ENCODE measurements at places on chromosomes 16 and 17. TPM values are rescaled to one million over a fixed set of nuclear protein-coding genes. Genes with fewer than 3 reads are reported as not detected.

Gene GABARAPL2
- 94.1 TPM for total RNA-seq

Gene PMFBP1
- 0.67 TPM for total RNA-seq

GRCh38 chr16:780296-780695 is 7.9 kb downstream of the RPUSD1 start:
- no peak for DNase-seq
- H3K27me3 ChIP-seq, result no peaks in the 10 kb centered on the region
- no peak overlapping the region for H3K27ac ChIP-seq
- H3K36me3 ChIP-seq, result no peaks in the 10 kb centered on the region
- H3K4me1 ChIP-seq, result no peaks in the 10 kb centered on the region
- H3K4me3 ChIP-seq, result no peak overlapping the region

DNA sequence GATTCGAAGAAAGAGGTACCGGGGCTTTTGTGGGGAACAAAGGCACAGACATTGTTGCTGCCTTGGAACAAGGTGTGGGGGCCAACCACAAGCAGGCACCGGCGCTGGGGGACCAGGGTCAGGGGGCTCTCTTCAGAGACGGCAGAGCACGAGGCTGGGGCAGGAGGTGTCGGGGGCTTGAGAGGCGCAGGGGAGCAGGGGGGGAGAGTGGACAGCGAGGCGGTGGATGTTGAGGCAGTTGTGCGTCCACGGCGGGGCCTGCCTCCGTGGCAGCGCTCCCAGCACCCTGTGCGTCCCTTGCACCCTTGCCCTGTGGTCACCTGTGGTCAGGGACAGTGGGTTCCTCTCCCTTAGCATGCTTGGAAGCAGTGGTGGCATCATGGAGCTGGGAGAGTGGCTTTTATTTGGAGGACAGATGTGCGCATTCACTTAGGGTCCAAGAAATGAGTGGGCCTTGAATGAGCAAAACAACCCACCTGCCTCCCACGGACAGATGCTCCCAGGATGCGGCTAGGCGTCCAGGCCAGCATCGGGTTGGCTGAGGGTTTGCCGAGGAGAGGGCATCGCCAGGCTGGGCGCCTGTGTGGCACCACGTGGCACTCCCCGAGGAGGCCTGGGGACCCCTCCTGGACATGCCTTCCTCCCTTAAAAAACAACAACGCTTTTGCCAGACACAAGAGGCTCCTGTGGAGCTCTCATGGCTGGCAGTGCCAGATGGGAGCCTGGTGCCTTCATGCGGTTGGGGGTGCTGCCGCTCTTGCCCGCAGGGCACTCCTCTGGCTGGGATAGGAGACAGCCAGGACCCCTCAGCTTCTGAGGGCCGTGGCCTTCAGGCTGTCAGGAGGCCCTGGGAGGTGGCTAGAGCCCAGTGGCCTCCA is 113.0 kb downstream of the BANP start:
- H3K36me3 ChIP-seq, result peaks cover 85% of the 10 kb centered on the region
- no peaks in the 10 kb centered on the region for H3K27me3 ChIP-seq
- DNase-seq, result no peak
- H3K4me3 ChIP-seq, result no peak overlapping the region

DNA sequence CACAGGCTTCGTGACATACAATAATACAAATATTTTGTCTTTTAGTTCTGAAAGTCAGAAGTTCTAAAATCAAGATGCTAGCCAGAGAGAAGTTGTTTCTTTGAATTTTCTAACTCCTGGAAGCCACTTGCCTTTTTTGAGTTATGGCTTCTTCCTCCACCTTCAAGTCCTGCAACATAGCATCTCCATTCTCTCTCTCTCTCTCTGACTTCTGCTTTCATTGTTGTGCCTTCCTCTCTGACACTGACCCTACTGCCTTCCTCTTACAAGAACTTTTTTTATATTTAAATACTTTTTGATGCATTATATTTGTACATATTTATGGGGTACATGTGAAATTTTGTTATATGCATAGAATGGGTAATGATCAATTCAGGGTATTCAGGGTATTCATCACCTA is 205.9 kb downstream of the MAP2K6 start:
- no peak overlapping the region for H3K4me3 ChIP-seq
- no peaks in the 10 kb centered on the region for H3K4me1 ChIP-seq
- no peaks in the 10 kb centered on the region for H3K36me3 ChIP-seq
- no peaks in the 10 kb centered on the region for H3K27me3 ChIP-seq
- no peak for DNase-seq

DNA sequence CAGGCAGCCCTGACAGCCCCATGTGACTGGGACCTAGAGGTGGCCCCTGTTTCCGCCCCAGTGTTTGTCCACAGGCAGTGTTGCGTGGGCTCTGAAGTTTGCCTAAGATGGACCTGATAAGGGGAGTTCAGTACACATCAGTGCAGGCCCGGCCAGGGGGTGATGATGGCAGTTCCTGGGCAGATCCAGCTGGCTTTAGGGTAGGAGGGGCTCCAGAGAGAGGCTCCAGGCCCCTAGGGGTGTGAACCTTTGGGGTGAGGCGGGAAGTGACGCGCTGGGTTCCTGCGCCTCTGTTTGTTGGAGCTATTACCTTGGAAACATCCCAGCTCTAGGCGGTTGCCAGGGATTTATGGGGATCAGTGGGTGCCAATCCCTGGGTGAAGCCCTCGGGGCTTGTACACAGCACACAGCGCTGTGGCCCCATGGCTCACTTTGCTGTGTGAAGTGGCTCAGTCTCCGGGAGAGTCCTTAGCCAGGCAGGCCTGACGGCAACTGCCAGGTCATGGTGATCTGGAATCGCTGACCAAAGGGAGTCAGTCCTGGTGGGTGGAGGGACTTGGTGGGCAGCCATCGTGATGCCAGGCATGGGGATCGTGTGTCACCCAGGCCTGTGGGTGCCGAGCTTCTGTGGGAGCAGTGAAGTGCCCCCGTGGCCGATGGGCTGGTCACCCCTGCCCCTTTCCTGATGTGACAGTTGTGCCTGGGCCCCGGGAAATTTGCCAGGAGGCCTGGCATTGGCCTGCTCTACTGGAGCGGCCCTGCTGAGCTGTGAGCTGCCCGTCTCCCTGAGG is 146.1 kb downstream of the SEC14L1 start:
- DNase-seq, result peak; percentile 73
- H3K4me1 ChIP-seq, result peaks cover 16% of the 10 kb centered on the region
- H3K27me3 ChIP-seq, result peaks cover 9% of the 10 kb centered on the region

Measured in left lung (tissue), 14 donors.